ENCODE measurements at places on chromosomes 3 and 15.
A peak's percentile ranks its signal among the peaks of the same experiment; 100 is the strongest.

GRCh38 chr3:51391566-51392354 lies 675 bp downstream of the RBM15B start:
- DNase-seq, result peak; percentile 33

- DNase-seq, result peak; percentile 21
Measured at GRCh38 chr3:117997201-117998049, 1037.2 kb downstream of the IGSF11 start.

GRCh38 chr3:176663837-176664831 lies 533.1 kb downstream of the TBL1XR1 start:
- DNase-seq, result no peak

DNA sequence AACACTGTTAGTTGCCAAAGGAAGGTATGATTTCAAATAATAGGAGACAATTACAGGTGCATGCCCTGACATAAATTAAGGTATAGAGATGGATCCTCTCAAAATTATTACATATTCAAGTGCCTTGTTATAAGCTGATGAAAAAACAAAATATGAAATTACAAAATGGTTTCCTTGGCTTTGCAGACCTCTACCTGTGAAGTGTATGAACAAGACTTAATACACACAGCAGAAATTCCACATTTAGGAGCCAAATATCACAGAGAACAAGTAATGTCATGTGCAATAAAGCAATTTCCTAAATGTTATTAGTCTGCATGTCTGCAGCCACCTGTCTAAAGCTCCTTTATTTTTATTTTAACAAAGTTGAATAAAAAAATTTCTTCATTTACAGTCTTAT lies 151.5 kb downstream of the ALCAM start:
- no peak for DNase-seq

GRCh38 chr15:57732526-57733331 lies 26.2 kb downstream of the POLR2M start:
- peak; percentile 42 for DNase-seq

GRCh38 chr3:108322352-108322751 lies 26.0 kb downstream of the HHLA2 start:
- DNase-seq, result no peak

DNA sequence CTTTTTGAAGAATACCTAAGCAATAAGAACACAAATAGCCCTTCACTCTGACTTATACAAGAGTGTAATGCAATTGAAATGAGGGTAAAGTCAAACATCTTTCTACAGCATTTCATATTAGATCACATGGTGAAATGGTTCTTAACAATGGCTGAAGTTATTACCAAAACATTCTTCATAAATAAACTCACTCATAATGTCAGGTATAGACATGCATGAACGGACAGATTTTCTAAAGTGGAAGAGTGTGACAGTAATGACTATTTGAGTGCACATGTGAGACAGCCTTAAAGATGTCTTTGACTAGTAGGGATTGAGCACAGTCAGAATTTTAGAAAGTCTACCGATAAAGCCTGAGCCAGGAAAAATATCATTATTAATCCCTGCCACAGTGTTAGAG lies 471.0 kb downstream of the ZPLD1 start:
- no peak for DNase-seq

GRCh38 chr15:83243634-83244033 lies 36.0 kb upstream of the HDGFL3 start:
- DNase-seq, result no peak

DNA sequence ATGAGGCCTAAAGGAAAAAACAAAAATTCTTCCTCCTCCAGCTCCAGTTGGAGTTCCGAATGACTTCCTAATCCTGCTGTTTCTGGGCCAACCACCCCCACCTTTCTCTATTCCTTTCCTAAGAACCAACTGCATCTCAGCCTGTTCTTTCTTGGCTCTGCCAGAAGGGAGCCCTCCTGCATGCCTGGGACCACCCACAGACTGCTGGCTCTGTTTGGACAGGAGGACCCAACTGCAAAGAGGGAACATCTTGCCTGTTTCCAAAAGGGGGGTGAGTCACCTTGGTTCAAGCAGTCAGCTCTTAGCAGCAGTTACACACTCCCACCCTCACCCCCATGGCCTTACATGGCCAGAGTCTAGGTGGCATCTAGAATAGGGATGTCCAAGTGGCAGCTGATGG lies 116.0 kb upstream of the PRICKLE2 start:
- DNase-seq, result no peak

GRCh38 chr3:107025961-107026360 lies 351.3 kb upstream of the CCDC54 start:
- no peak for DNase-seq

- DNase-seq, result no peak
Measured at GRCh38 chr3:25397150-25397549, 30.9 kb upstream of the RARB start.

DNA sequence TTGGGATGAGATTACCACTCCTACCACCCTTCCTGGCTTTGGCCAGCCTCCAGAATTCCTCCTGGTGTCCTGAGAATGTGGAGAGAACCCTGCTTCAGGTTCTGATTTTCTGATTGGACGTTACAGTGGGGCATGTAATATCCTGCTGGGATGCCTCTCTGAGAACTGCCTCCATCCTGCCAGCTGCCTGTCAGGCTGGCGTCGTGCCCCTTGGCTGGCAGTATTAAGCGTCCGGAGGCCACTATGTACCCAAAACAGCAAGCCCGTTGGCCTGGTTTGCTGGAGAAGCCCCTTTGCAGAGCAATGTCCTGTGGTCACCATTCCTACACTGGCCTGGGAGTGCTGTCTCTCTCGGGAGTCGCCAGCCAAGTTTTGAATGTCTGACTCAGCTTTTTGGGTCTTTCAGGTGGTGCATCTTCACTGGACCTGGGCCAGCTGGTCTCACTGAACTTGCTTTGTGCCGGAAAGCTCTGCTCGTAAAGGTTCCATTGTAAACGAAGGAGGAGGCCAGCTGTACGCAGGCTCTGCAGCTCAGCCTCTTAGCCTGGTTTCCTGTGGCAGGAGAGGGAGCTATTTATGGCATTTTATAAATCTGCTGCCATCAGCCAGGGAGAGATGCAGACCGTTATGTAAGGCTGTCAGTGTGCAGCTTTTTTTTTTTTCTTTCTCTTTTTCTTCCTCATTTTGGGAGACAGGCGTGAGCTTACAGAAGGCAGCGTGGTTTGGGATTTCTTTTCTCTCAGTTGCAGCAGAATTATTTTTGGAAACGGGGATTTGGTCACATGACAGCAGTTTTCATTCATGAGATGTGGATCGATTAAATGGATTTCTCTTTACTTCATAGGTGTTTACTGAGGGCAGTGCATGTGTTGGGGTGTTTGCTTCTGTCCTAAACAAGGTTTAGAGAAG lies 19.0 kb upstream of the TRAK1 start:
- no peak for DNase-seq

DNA sequence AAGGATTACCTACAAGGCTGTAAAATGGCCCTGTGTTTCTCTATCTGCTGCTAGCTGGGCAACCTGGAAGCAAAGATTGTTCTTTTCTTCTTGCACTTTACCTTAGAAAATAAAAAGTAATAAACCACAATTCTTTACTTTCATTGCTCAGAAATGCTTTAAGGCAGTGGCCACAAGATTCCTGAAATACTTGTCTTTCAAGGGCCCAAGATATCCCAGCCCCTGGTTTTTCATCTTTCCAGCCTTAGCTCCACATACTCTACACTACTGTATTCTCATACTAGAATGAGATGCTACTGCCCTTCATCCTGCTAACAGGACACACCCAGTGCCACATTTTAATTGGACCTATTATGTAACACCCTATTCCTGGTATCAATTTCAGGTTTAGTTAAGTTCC lies 78.9 kb downstream of the GTF2E1 start:
- DNase-seq, result no peak

- no peak for DNase-seq
Measured at GRCh38 chr3:145286937-145287336, 874.0 kb downstream of the PLOD2 start.

DNA sequence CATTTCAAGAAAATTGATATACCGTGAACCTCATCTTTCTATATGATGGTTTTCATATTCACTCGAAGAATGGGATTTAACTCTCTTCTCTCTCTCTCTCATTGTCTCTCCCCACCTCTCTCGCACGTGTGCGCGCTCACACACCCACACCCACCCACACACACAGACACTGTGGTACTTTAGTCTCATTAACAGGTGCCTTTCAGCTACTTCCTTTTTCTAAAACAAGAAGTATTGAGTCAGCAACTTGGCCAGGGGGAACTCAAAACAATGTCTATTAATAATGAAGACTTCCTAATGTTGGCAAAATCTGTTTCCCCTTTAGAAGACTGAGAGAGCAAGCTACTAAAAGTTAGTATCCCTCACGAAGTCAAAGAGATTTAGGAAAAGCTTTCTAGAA lies 150.7 kb downstream of the TMCO5A start:
- no peak for DNase-seq

DNA sequence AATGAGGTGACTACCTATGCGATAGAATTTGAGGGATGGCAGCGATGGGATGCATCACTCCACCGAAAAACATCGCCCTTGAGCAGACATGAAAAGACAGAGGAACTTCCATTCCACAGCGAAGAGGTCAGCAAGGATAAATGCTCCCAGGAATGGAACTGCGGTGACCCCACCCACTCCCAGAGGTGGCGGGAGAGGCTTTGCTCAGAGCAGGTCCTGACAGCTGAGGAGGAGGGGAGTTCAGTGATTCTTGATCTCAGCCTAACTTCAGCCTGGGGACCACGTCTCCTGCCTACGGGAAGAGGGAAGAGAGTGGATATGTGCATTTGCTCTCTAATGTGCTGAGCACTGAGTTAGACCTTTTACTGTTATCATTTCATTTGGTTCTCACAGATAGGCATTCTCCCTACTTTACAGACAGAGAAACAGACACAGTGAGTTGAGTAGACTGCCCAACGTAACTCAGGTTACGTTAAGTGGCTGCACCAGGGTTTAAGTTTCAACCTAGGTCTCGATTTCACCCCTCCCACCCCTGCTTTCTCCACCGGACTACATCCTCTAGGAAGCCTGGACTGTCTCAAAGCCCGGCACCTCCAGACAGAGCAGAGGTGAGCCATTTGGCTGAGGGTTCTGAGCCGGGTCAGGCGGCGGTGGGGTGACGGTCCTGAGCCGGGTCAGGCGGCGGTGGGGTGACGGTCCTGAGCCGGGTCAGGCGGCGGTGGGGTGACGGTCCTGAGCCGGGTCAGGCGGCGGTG lies 170.0 kb downstream of the RAB11A start:
- DNase-seq, result no peak

GRCh38 chr15:49370782-49371181 lies 52.3 kb upstream of the FGF7 start:
- no peak for DNase-seq

- no peak for DNase-seq
Measured at GRCh38 chr3:21562243-21562642, 188.8 kb downstream of the ZNF385D start.

GRCh38 chr15:34941831-34942230 lies 27.7 kb downstream of the AQR start:
- no peak for DNase-seq

DNA sequence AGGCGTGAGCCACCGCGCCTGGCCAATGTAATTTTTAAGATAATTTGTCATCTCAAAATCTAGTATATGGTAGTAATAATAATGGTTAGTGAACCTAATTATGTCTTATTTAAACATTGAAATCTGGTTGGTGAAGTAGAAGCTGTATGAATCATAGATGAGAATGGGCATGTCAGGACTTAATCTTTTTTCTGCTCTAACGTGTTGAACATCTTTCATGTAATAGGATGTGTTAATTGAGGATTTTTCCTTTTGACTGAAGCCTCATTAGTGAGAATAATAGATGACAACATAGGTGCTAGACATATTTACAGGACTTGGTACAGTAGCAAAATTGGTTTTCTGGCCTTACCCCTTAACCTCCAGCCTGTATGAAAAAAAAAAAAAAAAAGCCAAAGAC lies 835.6 kb downstream of the IGSF11 start:
- DNase-seq, result no peak

- DNase-seq, result no peak
Measured at GRCh38 chr15:94122516-94122915, 108.8 kb upstream of the MCTP2 start.

DNA sequence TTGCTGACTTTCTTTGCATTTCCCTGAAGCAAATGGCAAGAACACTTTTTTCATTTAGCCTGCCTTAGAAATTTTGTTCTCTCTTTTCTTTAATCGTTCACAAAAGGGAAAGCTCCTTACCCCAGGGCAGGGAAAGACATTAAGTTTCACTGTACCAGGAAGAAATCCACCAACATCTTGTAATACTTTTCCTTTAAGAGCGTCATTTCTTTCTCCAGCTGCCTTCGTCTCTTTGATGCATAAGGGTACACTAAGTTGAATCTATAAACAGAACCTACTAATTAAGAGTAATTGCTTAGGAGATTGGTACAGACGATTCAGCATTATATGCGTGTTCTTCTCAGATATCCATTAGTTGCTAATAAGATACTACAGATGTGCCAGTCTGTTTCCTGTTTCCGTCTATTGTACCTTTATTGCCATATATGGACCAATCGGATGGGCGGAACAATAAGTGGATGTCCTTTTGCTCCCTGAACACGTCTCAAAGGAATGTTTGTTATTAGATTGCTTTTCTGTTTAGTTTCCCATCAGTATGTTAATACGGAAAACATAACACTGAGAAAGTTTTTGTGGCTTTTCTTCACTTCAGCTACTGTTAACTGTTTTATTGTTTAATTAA lies 276.7 kb upstream of the RARB start:
- DNase-seq, result no peak

- DNase-seq, result no peak
Measured at GRCh38 chr15:38242055-38242454, 10.6 kb upstream of the SPRED1 start.

- DNase-seq, result no peak
Measured at GRCh38 chr3:133476971-133477375, 77.1 kb downstream of the BFSP2 start.

DNA sequence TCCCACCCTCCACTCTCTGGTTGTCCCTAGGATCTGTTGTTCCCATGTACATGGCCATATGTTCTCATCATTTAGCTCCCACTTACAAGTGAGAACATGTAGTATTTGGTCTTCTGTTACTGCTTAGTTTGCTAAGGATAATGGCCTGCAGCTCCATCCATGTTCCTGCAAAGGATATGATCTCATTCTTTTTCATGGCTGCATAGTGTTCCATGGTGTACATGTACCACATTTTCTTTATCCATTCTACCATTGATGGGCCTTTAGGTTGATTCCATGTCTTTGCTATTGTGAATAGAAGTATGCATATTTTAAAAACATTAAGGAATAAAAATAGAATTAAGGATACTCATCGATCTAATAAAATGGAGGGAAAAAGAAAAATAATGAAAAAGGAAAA lies 278.4 kb downstream of the MBNL1 start:
- no peak for DNase-seq

- peak; percentile 47 for DNase-seq
Measured at GRCh38 chr3:71583566-71584393, at the start of gene FOXP1. Gene FOXP1, minus strand, starts transcription at chr3:71583728. Its CDS starts 385,347 bp downstream, at chr3:71198381.

DNA sequence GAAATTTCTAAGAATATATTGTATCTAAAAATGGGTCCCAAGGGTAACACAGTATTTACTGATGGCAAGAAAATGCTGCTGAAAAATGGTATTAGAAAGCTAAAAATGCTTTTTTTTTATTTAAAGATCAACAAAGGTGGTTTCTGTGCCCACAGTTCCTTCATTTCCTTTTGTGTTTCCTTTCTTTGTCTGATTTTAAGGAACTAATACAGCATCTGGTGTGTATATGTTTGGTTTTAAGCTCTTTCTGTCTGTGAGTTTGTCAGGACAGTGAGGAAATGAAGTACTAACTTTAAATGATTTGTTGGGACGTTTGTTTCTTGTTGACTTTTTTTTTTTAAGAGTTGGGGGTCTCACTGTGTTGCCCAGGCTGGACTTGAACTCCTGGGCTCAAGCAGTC lies 38.2 kb downstream of the RASA2 start:
- no peak for DNase-seq
